ENCODE measurements at places on chromosomes 12 and 14.
A peak's percentile ranks its signal among the peaks of the same experiment; 100 is the strongest.

- no peak for DNase-seq
Observed at GRCh38 chr12:37672655-37673260, 643.8 kb upstream of the ALG10B start.

DNA sequence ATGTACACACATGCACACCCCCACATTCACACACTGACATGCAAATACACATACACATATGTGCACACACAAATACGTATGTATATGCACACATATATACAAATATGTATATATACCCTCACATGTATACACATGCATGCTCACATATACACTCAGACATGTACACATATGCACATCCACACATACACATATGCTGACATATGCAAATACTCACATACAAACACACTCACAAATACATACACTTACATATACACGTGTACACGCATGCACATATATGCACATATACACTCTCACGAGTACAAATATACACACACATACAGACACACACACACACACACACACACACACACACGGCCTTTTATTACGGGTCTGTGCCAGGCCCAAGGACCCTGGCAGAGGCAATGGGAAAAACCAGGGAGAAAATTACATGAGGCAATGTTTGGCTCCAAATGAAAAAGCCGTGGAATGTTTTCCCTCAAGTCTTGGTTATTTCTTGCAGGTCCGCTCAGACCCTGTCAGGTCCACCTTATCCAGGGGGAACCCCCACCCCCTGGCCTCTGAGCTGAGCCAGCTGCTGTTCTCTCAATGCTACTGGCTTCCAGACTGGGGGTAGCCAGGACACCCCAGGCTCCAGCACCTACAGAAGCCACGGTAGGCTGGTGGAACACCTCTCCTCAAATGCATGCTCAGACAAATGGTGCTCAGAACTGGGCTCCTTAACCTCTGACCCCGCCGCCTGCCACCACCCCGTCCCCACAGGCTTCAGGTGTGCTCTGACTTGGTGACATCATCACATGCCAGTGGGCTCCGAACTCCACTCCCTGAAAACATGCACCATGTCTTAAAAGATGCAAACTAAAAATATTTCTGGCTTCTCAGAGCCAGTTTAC is 54.7 kb downstream of the BCL11B start:
- no peak for DNase-seq

DNA sequence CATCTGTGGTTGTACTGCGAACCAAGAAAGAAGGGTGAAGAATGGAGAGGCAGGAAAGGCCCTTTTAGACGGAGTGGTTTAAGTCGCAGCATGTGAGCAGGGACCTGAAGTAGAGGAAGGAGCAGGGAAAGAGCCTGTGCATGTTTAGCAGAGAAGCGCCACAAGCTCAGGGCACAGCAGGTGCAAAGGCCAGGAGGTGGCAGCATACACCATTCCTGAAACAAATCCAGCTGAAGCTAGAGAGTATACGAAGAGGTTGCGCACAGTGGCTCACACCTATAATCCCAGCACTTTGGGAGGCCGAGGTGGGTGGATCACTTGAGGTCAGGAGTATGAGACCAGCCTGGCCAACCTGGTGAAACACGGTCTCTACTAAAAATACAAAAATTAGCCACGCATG is 49.9 kb downstream of the HELB start:
- DNase-seq: peak; percentile 53

DNA sequence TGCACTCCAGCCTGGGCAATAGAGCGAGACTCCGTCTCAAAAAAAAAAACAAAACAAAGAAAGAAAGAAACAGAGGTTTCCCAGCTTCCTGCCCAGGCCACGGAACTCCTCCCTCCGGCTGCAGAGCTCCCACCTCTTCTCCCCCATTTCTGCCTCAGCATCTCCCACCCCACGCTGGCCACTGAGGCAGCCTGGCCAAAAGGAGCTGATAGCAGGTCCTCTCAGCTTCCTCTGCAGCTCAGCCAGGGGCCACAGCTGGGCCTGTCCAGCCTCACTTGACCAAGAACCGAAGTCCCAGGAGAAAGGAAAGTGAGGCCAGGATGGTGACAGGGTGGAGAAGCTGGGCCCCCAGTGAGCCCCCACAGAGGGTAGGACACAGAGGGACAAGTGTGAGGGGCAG is 33.4 kb upstream of the CD9 start:
- no peak for DNase-seq

DNA sequence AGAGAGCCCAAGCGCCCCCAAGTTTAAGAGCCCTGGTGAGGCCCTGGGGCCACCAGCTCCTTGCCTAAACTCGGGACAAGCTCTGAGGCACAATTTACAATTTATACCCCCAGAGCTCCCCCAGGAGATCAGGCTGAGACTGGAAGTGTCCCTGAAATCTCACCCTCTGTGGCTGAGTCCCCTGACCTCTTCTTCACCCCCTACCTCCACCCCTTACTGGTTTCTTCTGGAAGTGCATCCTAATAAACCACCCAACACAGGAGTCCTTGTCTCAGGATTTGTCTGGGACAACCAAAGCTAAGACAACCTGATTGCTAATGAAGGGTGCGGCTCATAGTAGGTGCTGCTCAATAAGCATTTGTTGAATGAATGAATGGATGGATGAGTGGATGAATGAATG is 206.4 kb downstream of the BCL11B start:
- no peak for DNase-seq

DNA sequence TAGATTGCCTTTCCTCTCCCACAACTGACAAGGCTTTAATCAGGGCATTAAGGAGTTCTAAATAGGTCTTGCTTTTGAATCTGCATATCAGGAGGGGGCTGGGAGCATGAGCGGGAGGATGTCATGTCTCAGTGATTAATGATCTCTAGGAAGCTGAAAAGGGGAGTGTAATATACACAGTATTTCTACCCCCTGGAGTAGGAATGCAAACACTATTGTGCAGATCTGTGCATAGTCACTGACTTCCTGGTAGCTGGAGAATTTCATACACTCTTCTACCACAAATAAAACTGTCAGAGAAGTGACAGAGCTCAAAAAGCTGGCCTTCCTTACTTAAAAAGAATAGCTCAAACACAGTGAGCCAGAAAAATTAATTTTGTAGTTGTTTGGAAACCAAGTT is 65.8 kb downstream of the RIC8B start:
- no peak for DNase-seq

DNA sequence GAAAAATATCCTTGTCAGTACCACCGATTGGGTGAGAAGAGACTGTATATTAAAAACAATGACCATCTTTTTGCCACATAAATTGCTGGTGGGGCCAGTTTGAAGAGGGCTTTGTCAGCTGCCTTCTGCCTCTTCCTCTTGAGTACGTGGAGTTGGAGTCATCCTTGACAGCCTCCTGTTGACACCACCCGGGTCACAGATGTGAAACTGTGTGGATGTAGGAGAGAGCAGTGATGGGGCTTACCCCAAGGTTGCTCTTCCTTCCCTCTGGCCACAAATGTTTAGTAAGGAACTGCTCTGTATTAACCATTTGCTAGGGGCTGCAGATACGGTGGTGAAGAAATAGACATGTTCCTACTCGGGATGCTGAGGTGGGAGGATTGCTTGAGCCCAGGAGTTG is 12.2 kb downstream of the PTPN11 start:
- DNase-seq: no peak

DNA sequence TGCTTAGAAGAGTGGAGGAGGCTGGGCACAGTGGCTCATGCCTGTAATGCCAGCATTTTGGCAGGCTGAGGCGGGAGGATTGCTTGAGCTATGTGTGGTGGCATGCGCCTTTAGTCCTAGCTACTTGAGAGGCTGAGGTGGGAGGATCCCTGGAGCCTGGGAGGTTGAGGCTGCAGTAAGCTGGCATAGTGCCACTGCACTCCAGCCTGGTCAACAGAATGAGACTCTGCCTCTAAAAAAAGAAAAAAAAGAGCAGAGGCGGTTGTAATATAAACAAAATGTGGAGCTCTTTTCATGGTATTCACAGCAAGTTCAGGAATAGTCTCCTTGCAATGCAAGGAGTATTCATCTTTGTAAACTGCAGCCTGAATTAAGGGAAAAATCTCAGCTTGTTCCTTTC is 27.2 kb downstream of the ARID2 start:
- no peak for DNase-seq

DNA sequence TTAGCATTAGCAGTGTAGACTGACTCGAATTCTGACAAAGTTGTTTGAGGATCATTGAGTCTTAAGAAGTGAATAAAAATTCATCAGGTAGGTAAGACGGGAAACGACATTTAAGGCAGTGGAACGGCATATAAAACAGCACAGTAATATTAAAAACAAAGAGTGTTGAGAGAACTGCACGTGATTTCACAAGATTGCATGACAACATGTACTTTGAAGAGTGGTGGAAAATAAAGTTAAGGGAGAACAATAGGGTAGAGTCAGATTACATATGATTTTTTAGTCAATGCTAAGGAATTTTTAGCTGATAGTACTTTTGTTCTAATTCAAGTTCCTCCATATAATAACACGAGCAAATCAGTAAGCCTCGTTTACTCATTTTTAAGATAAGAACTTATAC is 115.4 kb downstream of the SOX5 start:
- no peak for DNase-seq

GRCh38 chr12:18246066-18246465 is 15.3 kb upstream of the PIK3C2G start:
- DNase-seq: no peak

DNA sequence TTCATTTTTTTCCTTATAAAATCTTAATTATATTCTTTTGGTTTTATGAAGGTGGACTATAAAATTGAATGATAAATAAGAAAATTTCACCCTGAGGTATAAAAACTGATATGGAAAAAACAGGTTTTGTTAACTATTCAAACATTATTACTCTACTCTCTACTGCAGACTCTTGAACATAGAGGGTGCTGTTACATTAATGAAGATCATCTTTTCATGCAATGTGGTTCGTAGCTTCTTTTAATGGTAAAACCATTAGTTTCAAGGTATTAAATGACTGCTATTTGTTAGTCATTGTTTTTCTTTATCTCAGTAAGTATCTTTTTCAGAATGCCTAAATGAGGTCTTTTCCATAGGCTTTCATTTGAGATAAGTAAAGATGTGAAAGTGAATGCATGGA is 510.4 kb downstream of the SLC16A7 start:
- DNase-seq: no peak

DNA sequence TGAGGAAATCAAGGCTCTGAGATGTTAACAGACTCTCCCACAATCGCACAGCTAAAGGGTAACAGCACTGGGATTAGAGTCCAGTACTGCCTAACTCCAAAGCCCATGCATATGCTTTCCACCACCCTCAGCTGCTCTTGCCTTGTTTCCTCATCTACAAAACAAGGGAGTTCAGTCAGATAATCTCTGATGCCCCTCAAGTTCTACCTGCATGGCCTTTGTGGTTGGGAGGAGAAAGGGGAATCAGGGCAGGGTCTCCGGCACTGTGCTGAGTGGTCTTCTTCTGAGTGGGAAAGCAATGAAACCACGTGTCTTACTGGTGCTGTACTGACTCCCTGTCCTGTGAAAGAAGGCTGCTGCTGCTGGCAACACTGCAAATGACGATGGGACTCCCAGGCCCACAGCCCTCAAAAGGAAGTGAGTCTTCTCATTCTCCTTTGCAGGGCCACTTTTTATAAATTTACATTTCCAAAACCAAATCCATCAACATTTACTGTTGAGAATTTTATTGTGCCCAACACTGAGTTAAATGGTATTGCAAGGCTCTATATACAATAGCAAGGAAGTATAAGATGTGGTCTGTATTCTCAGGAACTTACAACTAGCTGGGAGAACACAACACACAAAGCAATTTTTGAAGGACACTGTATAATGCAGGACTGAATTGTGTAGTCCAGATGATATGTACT is 19.7 kb upstream of the DUSP16 start:
- DNase-seq: no peak

DNA sequence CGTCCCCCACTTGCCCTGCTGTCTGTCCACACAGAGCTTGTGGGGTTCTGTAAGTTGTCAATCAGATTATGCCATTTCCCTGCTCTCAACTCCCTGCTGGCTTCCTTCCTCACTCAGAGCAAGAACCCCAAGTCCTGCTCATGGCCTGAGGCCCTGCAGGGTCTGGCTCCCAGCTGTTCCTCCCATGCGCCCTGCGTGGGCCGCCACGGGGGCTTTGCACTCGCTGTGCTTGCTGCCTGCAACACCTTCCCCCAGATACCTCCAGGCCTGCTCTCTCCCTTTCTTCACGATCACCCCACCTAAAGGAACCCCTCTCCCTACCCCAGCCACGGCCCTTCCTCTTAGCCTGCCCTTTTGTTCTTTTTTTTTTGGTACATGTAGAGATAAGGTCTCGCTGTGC is 234.6 kb downstream of the AACS start:
- DNase-seq: no peak

GRCh38 chr12:690466-690865 is 27.2 kb upstream of the NINJ2 start:
- no peak for DNase-seq

DNA sequence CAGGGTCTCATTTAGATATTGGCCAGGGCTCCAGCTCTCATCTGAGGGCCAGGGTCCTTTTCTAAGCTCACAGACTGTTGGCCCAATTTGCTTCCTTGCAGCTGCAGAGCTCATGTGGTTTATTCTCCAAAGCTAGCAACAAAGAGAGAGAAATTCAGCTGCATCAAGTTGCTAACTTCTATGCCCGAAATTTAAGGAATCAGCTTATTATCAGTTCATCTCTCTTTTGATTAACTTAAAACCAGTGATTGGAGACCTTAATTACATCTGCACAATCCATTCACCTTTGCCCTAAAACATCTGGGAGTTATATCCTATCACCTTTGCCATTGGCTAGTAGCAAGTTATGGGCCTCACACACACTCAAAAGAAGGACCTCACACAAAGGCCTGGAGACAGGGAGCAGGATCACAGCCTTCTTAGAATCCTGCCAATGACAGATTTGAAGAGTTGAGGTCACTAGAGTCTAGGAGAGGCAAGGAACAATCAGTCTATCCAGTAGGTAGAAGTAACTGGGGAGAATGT is 258.8 kb upstream of the GARIN6 start:
- DNase-seq: no peak

GRCh38 chr12:41507286-41507685 is 319.2 kb downstream of the PDZRN4 start:
- no peak for DNase-seq

GRCh38 chr12:7146228-7146627 is 16.1 kb downstream of the CLSTN3 start:
- DNase-seq: no peak

- no peak for DNase-seq
Observed at GRCh38 chr12:121224591-121224990, 14.7 kb downstream of the P2RX4 start.

- DNase-seq: no peak
Observed at GRCh38 chr12:9143929-9144729, 28.4 kb upstream of the A2M start.

GRCh38 chr12:49578471-49579112 is 10.7 kb upstream of the MCRS1 start:
- DNase-seq: peak; percentile 93

DNA sequence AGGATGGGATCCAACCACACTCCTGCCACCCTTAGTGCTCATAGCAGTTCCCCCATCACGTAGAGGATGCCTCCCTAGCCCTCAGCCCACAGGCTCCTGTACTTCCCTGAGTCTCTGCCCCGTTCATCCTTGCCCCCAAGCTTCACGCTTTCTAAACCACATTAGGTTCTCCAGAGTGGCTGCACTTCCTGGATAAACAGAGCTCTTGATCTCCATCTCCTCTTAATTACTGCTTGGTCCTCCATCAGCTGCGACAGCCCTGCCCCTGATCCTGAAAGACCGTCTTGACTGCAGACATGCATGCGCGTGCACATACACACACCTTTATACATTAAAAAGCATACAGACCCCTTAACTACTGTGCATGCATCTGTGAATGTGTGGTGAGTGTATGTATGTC is 530.0 kb downstream of the BCL11B start:
- DNase-seq: no peak

- DNase-seq: no peak
Observed at GRCh38 chr14:29629839-29630238, 297.8 kb downstream of the PRKD1 start.

- DNase-seq: no peak
Observed at GRCh38 chr12:120961604-120962531, 16.5 kb upstream of the HNF1A start.
